ENCODE measurements at places on chromosomes 2 and 18.

- DNase-seq: no peak
Observed at GRCh38 chr2:56170988-56171387, 12.8 kb upstream of the CCDC85A start.

GRCh38 chr18:34511435-34511834 lies 198.7 kb upstream of the DTNA start:
- DNase-seq: no peak

- no peak for DNase-seq
Observed at GRCh38 chr2:83742117-83742782, 716.8 kb downstream of the SUCLG1 start.

- DNase-seq: no peak
Observed at GRCh38 chr2:239327536-239328350, 73.1 kb downstream of the HDAC4 start.

DNA sequence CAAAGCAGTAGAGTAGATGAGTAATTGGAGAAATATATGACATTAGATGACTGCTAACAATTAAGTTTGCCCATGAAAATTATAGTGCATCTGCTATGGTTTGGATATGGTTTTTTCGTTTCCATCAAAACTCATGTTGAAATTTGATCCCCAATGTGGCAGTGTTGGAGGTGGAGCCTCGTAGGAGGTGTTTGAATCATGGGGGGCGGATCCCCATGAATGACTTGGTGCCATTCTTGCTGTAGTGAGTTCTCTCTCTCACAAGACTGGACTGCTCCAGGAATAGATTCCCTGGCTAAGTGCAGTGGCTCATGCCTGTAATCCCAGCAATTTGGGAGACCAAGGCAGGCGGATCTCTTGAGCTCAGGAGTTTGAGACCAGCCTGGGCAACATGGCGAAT lies 9.7 kb upstream of the CUL3 start:
- no peak for DNase-seq

DNA sequence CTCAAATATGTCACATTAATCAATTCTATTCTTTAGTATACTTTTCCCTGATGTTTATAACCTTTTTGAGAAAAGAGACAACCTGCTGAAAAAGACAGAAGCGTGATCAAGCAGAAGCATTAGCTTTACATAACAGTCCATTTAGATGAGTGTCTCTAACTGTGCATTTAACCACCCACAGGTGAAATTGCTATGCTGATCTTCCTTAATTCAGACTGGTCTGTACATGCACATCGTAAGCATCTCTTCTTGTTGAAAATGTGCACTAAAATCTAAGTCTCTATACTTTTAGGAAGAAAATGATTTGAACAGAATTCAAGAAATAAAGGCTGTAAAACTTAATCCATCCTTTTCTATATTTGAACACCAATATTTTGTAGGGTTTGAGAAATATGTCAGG lies 794.4 kb upstream of the FSHR start:
- DNase-seq: no peak

- no peak for DNase-seq
Observed at GRCh38 chr2:85244828-85245227, 83.0 kb downstream of the TGOLN2 start.

- no peak for DNase-seq
Observed at GRCh38 chr2:101127319-101128056, 23.7 kb downstream of the TBC1D8 start.

DNA sequence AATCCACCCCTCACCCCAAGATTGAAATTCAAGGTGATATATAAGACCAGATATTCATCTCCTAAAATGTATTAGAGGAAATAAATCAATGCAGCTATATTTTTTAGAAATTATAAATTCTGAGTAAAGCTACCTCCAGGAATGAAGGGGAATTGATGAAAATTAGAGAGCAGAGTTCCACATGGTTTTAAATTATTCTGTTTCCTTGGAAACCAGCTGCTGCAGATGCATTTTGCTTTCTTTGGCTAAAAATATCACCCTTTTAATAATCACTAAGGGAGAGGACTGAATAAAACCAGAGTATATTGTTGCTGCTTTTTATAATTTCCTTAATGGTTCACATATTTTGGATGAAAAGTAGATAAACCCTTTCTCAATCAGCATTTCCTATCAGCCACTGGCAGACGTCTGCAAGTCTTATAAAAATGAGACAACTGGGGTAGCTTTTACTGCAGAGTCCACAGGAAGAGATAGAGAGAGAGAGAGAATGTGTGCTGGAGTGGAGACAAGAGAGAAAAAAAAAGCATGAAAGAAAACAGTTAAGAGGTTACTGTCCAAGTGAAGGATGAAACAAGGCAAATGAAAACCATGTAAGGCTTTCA lies 2.0 kb downstream of the CSRNP3 start:
- no peak for DNase-seq

- no peak for DNase-seq
Observed at GRCh38 chr2:218858671-218859555, 692 bp upstream of the WNT6 start.

- DNase-seq: no peak
Observed at GRCh38 chr2:238847419-238847801, 475 bp upstream of the TWIST2 start.

GRCh38 chr2:66082581-66082980 lies 352.3 kb upstream of the MEIS1 start:
- DNase-seq: no peak

DNA sequence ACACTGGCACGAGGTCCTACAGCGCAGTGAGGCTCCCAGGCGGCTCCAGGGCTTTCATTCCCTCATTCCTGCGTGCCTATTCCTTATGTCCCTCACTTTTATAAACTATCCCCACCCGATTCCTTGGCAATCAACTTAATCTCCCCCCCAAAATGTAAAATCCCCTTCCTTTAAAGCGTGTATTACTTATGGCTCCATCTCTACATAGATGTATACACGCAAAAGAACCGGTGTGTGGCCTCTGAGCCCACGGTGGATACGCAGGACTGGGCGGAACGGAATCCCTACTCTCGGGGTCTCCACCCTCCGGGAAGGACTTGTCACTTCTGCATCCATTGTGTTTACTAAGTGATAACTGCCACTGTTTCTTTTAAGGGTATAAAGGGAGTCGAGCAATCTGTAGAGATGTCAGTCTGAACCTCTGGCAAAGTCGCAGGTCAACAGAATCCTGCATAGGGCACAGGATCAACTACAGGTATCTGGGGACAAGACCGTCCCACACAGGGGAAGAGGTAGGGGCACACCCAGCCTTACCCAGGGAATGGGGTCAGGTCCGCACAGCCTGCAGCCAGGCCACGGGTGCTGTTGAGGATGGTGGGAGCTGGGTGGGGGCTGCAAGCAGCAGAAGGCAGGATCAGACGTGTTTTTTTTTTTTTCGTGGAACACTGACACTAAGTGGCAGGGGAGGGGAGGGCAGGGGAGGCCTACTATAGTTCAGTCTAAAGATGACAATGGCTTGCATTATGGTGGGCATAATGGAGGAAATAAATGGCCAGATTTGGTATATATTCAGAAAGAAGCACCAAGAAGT lies 42.1 kb downstream of the HDLBP start:
- no peak for DNase-seq

- no peak for DNase-seq
Observed at GRCh38 chr2:233768076-233768475, 8.0 kb downstream of the UGT1A1 start.

- no peak for DNase-seq
Observed at GRCh38 chr18:51108330-51108729, 78.3 kb downstream of the SMAD4 start.

DNA sequence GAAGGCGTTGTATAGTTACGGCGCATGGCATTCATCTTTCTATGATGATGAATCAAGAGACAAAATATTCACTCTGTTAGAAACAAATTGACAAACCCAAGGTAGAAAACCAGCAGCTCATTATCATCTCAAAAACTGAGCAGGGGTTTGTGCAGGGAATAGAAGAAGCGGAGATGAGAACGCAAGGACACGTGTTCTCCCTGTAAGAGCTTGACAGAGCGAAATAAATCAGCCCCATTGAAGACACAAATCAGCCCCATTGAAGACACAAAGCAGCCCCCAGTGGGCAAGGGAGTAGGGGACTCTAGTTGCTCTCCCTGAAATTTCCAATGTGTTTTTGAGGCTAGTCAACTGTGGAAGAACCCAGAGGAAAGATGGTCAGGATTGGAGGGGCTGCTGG lies 199.2 kb downstream of the EPHA4 start:
- no peak for DNase-seq

DNA sequence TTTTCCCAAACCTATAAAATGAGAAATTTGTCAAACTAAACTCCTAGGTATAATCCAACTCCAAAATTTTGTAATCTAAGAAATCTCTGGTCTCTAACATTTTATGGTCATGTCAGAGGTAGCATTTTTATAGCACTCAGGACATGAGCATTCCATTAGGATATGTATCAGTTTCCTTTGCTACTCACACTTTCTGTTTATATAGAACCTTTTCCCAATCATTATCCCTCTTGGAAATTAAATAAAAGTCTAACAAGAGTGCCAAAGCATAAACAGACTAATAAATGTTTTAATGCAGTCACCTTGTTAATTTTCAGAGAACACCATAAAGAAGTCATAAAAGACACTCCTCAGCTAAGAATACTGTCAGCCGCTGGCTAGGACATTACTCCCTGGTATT lies 300.0 kb upstream of the CWC22 start:
- DNase-seq: no peak
